Fibroblast of lung (primary cell): ENCODE measurements at places on chromosomes 7 and 10.

GRCh38 chr10:29535778-29536453 is 98.9 kb downstream of the SVIL start:
- peak; percentile 48 for DNase-seq

DNA sequence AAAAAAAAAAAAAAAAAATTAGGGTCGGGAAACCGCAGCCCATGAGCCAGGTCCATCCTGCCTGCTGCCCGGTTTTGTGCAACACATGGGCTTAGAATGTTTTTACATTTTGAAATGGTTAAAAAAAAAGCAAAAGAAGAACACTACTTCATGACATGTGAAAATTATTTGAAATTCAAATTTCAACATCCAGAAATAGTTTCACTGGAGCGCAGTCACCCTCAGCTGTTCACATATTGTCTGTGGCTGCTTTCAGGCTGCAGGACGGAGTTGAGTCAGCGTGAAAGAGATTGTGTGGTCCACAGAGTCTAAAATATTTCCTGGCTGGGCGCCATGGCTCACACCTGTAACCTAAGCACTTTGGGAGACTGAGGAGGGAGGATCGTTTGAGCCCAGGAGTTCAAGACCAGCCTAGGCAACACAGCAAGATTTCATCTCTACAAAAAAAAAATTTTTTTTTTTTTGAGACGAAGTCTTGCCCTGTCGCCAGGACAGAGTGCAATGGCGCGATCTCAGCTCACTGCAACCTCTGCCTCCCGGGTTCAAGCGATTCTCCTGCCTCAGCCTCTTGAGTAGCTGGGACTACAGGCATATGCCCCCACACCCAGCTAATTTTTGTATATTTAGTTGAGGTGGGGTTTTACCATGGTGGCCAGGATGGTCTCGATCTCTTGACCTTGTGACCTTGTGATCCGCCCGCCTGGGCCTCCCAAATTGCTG is 63.9 kb upstream of the ECHDC3 start:
- peak; percentile 15 for DNase-seq

- no peak for DNase-seq
Measured at GRCh38 chr10:106278383-106278782, 886.1 kb downstream of the SORCS1 start.

DNA sequence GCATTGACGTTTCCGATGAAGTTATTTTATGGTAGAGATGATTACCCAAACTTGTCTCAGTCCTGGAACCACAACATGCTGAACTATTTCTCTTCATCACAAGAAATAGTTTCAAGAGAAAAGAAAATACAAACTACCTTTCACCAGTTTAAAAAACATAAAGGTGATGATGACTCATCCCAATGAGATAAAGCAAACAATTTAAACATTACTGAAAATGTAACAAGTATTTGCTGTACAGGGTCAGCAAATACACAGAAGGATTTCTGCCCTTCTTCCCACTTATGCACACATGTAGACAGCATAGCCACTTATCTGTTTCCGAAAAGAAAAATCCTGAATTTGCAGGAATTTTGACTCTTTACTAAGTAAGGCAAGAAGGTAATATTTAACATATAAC is 50.8 kb downstream of the RHOBTB1 start:
- no peak for DNase-seq

DNA sequence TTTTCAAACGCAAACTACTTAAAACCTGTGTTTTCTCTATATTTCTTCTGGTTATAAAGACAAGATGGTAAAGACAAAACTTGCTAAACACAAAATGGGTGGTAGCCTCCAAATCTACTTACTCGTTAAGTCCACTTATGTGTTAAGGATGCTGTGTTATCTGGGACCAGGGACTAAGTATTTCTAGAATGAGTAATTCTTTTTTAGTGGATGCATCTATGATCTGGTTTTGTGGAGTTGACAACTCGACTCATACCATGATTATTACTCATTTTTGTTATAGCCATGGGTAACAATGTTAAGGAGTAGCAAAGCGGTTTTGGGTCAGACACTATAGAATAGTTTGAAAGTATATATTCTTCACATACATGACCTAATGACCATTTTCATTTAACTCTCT is 239.5 kb upstream of the FOXP2 start:
- no peak for DNase-seq

DNA sequence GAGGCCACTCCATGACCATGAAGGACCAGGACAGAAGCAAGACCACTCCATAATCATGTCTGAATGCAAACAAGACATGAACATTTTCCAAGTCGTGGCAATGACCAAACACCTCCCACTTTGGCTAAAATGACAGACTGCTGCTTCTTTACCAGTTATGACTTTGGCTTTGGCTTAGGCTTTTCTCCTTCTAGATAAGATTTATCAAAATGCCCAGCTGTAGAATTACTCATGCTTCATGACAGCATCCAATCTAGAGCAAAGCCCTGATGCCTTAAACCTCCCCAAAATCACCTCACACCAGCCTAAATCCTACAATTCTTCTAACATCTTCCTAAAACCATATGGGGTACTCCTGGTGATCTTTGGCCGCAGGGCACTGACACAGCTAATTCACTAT is 102.1 kb downstream of the VPS41 start:
- DNase-seq: no peak

- no peak for DNase-seq
Measured at GRCh38 chr10:34796133-34796532, 19.0 kb downstream of the PARD3 start.

DNA sequence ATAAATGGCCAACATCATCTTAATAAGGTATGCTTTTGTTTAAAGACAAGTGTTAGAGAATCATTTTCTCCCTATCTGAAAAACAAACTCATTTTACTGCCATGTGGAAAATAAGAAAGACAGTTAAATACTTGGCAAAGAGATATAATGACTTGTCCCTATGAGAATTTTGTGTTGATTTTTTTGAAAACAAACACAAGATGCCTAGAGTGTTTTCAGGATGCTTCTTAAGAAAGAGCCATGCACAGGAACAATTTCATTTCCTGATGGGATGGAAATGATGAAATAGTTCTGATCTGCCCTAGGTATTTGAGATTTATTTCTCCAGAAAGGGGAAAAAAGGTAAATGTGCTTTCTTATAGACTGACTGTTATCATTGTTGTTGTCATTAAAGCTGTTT is 237.5 kb upstream of the GNAI1 start:
- no peak for DNase-seq

GRCh38 chr7:101308245-101309085 is 13.1 kb downstream of the IFT22 start:
- DNase-seq: peak; percentile 37

- DNase-seq: peak; percentile 67
Measured at GRCh38 chr7:147400221-147400689, 1190.3 kb upstream of the C7orf33 start.

GRCh38 chr10:86862373-86862772 is 95.0 kb downstream of the MMRN2 start:
- DNase-seq: no peak

GRCh38 chr10:10663622-10664021 is 354.1 kb upstream of the CELF2 start:
- DNase-seq: peak; percentile 35

GRCh38 chr10:103739039-103739764 is 116.2 kb downstream of the SH3PXD2A start:
- DNase-seq: peak; percentile 94

DNA sequence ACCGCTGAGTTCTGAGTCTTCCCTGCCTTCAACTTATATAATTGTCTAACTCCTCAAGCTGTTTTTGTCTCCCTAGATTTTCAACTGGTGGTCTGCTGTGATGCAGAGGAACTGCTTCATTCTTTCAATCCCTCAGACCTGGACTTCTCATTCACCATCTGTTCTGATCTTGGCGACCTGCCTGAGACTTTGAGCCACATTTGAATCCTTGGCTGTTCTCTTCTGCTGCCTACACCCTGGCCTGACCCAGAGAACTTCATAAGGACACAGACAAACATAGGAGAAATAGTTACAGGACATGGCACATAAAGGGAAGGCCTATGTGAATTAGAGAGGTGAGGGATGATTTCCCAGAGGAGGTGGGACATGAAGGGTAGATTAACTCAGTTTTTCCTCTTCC is 326.7 kb downstream of the PTEN start:
- no peak for DNase-seq
